Effector memory CD8-positive, alpha-beta T cell (primary cell): ENCODE measurements at places on chromosomes 11 and 22.
A peak's percentile ranks its signal among the peaks of the same experiment; 100 is the strongest.

- no peak overlapping the region for H3K27ac ChIP-seq
- DNase-seq = no peak
- H3K27me3 ChIP-seq = no peaks in the 10 kb centered on the region
- no peaks in the 10 kb centered on the region for H3K4me1 ChIP-seq
- H3K36me3 ChIP-seq = no peaks in the 10 kb centered on the region
These were observed 1078.9 kb downstream of the OPCML start for GRCh38 chr11:132453406-132453805.

DNA sequence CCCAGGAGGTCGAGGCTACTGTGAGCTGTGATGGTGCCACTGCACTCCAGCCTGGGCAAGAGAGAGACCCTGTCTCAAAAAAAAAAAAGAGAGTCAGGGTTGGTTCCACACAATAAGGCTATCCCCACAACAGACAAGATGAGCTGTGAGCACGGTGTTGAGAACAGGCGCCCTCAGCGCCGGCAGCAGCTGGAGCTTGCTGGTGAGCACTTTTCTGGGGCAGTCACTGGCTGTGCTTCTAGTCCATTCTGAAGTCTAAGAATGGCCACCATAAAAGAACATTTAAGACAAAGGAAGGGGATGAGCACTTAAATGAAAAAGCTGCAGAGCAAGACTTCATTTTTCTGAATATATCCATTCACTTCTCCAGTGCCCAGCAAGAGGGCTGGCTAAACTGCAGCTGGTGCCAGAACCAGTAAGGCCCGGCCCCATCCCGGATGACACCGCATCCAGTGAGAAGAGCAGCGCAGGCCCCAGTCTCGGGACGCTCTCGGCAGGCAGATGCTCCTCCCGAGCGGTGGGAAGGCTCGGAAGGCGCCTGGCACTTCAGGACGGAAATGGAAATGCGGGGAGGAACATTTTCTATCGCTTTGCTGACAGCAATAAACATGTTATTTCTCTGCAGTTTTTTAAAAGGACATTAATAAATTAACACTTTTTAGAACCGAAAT, 12.2 kb downstream of the TUBGCP6 start:
- no peak overlapping the region for H3K4me3 ChIP-seq
- no peak for DNase-seq
- H3K27ac ChIP-seq = no peak overlapping the region
- H3K36me3 ChIP-seq = peaks cover 64% of the 10 kb centered on the region
- peaks cover 21% of the 10 kb centered on the region for H3K4me1 ChIP-seq

DNA sequence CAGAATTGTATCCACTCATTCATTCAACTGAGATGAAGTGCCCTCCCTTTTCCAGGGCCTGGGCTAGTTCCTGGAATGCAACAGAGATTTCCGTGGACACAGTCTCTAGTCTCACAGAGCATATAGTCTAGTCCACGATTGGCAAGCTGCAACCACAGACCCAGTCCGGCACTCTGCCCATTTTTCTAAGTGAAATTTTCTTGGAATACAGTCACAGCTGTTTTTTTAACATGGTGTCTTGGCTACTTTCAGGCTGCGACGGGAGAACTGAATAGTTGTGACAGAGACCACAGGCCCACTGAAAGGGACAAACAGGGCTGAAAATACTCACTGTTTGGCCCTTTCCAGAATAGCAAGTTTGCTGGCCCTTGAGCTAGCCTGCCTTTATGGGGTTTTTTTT, 29.2 kb downstream of the ALG12 start:
- peaks cover 38% of the 10 kb centered on the region for H3K36me3 ChIP-seq
- no peak overlapping the region for H3K27ac ChIP-seq
- H3K4me1 ChIP-seq = peaks cover 18% of the 10 kb centered on the region
- DNase-seq = no peak

- peaks cover 54% of the 10 kb centered on the region for H3K36me3 ChIP-seq
- peak overlapping the region; percentile 97 for H3K27ac ChIP-seq
- H3K27me3 ChIP-seq = no peaks in the 10 kb centered on the region
- H3K4me1 ChIP-seq = peaks cover 57% of the 10 kb centered on the region
- H3K4me3 ChIP-seq = peak overlapping the region; percentile 91
These were observed 1.2 kb downstream of the AIP start for GRCh38 chr11:67483831-67484665.

DNA sequence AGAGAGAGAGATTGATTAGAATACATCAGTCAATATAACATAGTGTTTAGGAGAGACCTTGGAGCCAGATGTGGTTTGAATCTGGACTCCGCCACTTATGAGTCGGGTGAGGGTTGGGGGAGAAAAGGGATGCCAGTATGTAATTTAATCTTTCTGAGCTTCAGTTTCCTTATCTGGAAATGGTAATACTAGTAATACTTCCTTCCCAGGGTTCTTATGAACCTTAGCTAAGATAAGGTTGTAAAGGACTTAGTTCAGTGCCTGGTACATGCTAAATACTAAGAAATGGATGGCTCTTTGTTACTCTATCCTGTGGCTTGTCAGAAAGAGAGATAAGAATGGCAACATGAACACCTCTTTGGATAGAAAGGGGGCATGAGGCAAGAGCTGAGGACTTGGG, 226.1 kb upstream of the NARS2 start:
- DNase-seq = no peak
- no peaks in the 10 kb centered on the region for H3K27me3 ChIP-seq
- no peaks in the 10 kb centered on the region for H3K36me3 ChIP-seq
- no peaks in the 10 kb centered on the region for H3K4me1 ChIP-seq

GRCh38 chr11:120985718-120986569, 38.0 kb upstream of the TBCEL start:
- H3K36me3 ChIP-seq = peaks cover 3% of the 10 kb centered on the region
- peaks cover 42% of the 10 kb centered on the region for H3K27me3 ChIP-seq
- H3K4me1 ChIP-seq = peaks cover 7% of the 10 kb centered on the region
- H3K4me3 ChIP-seq = peak overlapping the region; percentile 66
- H3K27ac ChIP-seq = peak overlapping the region; percentile 54

- H3K27me3 ChIP-seq = no peaks in the 10 kb centered on the region
- DNase-seq = no peak
- H3K27ac ChIP-seq = peak overlapping the region; percentile 99
- H3K36me3 ChIP-seq = peaks cover 99% of the 10 kb centered on the region
These were observed 3.6 kb downstream of the NEAT1 start for GRCh38 chr11:65425971-65426838.

DNA sequence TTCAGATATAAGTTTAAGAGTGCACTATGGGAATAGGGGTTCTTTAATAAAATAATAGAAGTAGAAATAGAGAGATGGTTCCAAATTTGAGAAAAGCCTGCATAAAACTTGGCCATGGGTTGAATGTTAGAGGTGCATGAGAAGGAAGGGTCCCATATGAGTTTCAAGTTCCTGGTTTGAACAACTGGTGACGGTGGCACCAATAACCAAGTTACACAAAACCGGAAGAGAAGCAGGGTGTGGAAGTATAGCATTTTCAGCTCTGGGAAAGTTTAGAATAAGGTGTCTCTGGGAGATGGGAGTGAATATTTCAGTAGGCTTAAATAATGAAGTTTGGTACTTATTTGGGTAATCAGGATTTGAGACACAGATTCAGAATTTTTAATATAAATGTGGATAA, 2.4 kb downstream of the CASP1 start:
- DNase-seq = no peak
- peak overlapping the region; percentile 92 for H3K4me3 ChIP-seq
- H3K4me1 ChIP-seq = peaks cover 58% of the 10 kb centered on the region

- peak overlapping the region; percentile 36 for H3K4me3 ChIP-seq
- no peak overlapping the region for H3K27ac ChIP-seq
- H3K4me1 ChIP-seq = peaks cover 14% of the 10 kb centered on the region
- no peak for DNase-seq
- H3K27me3 ChIP-seq = peaks cover 38% of the 10 kb centered on the region
These were observed 1.9 kb downstream of the MDK start for GRCh38 chr11:46383404-46383758.

GRCh38 chr22:45656577-45656976, 15.1 kb upstream of the ATXN10 start:
- no peaks in the 10 kb centered on the region for H3K36me3 ChIP-seq
- no peak overlapping the region for H3K4me3 ChIP-seq
- H3K27me3 ChIP-seq = peaks cover 7% of the 10 kb centered on the region
- no peak for DNase-seq
- no peaks in the 10 kb centered on the region for H3K4me1 ChIP-seq
